ENCODE measurements at places on chromosomes 7 and 10.

- no peak for DNase-seq
Observed at GRCh38 chr7:102106625-102107024, 180.0 kb upstream of the SH2B2 start.

GRCh38 chr10:31170636-31171035 is 139.0 kb upstream of the ZNF438 start:
- no peak for DNase-seq

DNA sequence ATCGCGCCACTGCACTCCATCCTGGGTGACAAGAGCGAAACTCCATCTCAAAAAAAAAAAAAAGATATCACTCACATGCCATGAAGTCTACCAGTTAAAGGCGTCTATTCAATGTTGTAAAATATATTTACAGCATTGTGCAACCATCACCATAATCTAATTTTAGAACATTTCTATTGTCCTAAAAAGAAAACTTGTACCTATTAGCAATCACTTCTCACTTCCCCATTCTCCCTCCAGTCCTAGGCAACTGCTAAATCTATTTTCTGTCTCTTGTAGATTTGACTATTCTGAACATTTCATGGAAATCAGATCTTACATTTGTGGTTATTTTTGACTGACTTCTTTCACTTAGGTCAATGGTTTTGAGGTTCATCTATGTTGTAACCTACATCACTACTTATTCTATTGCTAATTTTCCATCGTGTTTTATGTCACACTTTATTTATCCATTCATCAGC is 25.2 kb upstream of the OTUD1 start:
- no peak for DNase-seq

DNA sequence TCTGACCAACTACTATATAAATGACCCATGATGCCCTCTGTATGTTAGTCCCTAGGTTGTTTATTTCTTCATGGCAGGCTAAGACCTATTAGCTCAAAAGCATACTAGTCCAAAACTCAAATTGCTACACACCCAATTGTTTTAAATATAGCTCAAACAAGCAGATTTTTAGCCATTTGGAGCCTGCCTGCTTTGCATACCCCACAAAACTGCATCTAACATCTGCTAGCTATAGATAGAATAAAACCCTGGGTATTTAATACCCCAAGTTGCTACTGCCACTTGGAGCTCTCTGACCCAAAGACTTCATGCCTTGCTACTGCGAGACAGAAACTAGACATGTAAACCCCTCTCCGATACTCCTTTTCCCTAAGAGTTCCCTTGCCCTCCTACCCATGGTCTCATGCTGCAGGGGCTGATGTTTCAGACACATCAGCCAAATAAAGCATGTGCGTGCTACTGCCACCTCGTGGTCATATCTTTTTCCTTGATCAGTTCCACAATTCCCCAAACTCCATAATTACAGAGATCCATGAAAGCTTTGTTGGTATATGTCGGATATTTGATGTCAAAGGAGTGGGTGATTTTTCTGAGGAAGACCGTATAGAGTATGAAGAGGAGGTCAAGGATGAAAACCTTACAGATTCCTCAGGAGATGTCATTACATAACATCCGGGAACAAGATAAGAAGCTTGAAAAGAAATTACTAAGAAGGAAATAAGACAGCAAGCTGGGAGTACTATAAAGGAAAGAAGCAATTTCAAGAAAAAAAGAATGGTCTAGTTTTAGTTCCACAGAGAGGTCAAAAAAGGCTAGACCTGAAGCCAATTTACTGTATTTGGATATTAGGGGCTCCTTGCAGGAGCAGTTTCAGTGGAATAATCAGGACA is 386.6 kb downstream of the SH2D4B start:
- DNase-seq: no peak

- no peak for DNase-seq
Observed at GRCh38 chr10:101561068-101561915, 26.8 kb downstream of the POLL start.

- no peak for DNase-seq
Observed at GRCh38 chr7:77843194-77843593, 44.6 kb downstream of the PHTF2 start.

GRCh38 chr7:151008511-151009323 is 15.6 kb downstream of the ATG9B start:
- DNase-seq: peak; percentile 73

DNA sequence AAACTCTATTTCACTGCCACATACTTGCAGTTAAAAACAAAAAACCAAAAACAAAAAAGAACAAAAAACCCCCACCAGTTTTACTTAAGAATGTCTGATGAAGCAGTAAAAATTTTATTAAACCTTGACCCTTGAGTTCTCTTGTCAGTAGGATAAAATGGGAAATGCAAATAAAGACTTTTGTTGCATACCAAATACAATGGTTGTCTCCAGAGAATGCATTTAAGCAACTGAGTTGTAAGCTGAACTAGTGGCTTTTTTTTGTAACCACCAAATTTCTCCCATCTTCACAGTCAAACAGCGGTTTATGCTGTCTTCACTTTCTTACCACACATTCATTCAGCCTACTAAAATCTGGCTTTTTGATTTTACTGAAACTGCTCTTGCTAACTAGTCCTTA is 3.1 kb downstream of the SYPL1 start:
- DNase-seq: no peak

DNA sequence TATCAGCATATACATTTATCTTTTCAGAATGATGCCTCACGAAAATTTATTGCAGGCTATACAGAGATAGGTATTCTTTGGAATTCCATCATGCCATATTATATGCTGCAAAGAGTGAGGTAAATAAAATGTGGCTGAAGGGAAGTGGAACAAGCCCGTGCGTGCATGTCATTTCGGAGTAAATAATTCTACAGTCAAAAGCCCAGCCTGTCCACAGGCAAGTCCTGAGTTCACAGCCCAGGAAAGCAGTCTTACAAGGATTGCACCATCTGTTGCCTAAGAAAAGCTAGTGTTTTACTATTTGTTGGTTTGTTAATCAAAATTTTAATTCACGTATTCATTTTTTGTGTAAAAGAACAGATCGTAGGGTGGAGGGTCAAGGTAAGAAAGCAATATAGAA is 292.4 kb upstream of the AKR1E2 start:
- no peak for DNase-seq

GRCh38 chr10:24711465-24711864 is 12.2 kb downstream of the ARHGAP21 start:
- DNase-seq: no peak

DNA sequence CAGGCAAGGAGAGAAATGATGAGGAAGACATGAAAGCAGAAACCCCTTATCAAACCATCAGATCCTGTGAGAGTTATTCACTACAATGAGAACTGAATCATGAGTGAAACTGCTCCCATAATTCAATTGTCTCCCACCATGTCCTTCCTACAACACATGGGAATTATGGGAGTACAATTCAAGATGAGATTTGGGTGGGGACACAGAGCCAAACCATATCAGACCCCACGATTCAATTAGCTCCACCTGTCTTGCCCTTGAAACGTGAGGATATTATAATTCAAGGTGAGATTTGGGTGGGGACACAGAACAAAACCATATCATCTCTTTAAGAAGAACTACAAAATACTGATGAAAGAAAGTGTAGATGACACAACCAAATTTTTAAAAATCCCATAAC is 128.9 kb downstream of the IMMP2L start:
- no peak for DNase-seq

- DNase-seq: no peak
Observed at GRCh38 chr10:130862626-130863025, 448.9 kb downstream of the TCERG1L start.

DNA sequence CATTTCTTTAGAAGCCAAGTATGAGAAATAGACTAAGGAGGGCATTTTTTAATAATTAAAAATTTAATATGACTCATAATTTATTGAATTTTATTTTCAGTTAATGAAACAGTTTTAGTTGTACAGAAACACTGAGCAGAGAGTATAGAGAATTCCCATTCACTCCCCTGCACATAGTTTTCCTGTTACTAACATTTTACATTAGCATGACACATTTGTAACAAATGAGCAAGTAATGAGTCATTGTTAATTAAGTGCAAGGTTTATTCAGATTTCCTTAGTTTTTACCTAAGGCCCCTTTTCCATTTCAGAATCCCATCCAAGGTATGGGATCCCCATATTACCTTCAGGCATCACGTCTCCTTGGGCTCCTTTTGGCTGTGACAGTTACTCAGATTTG is 271.5 kb upstream of the FZD8 start:
- DNase-seq: no peak

DNA sequence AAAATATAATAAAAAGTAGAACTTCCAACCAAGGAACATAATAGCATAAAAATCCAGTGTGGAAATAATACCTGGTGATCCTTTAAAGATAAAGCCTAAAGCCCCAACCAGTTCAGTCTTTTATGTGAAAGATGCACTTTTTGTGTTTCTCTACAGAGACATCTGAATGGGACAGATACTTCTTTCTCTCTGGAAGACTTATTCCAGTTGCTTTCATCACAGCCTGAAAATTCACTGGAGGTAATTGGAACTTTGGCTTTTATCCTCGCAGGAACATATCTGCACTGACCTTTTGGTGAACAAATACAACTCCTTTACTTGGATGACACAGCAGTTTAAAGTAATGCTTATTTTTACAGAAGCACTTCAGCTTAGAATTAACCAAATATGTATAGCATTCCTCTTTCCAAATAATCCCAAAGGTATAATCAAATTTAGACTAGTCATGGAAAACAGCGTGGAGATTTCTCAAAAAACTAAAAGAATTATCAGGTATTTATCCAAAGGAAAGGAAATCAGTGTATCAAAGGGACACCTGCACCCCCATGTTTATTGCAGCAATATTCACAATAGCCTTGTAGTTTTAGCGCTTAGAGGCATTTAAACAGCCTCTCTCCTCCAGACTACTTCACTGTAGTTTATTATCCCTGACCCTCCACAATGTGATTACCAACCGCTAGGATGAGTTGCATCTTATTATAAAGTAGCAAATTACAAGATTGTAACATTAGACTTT is 16.8 kb downstream of the HNRNPA2B1 start:
- no peak for DNase-seq

DNA sequence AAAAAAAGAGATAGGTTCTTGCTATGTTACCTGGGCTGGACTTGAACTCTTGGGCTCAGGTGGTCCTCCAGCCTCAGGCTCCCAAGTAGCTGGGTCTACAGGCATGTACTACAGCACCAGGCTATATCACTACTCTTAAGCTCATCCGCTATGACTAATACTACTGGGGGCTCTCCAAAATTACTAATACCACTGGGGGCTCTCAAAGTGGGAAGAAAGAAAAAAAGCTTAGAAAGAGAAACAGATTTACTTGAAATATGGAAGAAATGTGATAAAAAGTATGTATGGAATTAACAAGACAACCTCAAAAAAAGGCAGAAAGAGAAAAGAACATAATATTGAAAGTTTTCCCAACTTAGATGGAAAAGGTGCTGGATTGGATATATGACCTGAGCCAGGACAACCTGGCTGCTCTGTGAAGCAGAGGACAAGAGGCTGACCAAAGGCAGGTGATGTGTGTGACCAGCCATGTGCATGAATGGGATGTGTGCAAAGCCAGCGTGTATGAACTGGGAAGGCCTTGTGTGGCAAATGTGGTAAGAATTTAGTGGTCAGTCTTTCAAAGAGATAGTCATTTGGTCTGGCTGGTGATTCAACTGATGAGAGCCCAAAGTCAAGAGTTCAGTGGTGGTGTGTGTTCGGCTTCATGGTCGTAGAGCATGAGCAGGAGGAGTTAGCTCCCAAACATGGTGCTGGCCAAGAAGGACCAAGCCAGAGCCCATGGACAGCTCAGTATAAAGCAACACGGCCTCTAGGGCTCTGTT is 232.4 kb upstream of the KLF14 start:
- DNase-seq: no peak

- DNase-seq: no peak
Observed at GRCh38 chr7:32385316-32385956, 104.7 kb downstream of the LSM5 start.

GRCh38 chr7:101159696-101160674 is 5.4 kb downstream of the VGF start:
- DNase-seq: no peak

DNA sequence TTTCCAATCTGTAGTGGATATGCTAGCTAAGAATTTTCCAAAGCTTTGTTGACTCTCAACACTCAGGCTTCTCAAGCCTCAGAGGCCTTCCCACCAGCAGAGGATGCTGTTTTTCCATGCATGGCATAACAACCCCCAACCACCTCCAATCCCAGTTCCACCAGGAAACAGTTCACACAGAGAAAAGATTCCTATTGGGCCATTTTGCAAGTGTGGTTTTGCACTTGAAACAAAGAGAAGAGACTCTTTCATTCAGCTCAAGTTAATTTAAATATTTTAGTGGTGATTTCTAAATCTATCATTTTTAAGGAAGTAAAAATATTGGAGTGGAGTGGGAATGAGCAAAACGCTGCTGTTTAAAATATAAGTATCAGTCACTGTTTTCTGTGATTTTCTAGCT is 105.6 kb upstream of the COL1A2 start:
- DNase-seq: no peak

GRCh38 chr10:42801135-42801534 is 18.5 kb downstream of the BMS1 start:
- DNase-seq: no peak

GRCh38 chr10:130857631-130858295 is 453.8 kb downstream of the TCERG1L start:
- DNase-seq: no peak

GRCh38 chr7:67463316-67463715 is 466.7 kb downstream of the TYW1 start:
- no peak for DNase-seq

DNA sequence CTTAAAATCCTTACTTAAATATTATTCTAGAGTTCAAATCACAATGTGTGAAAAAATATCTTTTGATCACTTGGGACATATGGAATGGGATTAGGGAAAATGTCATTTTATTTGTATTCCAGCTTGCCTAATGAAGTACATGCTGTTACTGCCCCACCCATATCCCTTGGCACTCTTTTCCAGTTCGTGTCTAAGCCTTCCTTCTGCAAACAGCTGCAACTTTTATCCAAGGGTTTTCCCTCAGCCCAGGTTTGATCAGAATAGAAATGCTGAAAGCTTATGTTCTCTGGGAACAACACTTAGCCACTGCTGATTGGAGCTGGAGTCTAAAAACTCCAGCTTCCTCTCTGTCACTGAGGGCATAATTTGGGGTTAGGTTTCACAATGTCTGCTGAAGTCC is 214.1 kb upstream of the FAM3C start:
- no peak for DNase-seq

All from CD4-positive, alpha-beta T cell (primary cell).